ENCODE measurements at places on chromosomes 1 and 21.

DNA sequence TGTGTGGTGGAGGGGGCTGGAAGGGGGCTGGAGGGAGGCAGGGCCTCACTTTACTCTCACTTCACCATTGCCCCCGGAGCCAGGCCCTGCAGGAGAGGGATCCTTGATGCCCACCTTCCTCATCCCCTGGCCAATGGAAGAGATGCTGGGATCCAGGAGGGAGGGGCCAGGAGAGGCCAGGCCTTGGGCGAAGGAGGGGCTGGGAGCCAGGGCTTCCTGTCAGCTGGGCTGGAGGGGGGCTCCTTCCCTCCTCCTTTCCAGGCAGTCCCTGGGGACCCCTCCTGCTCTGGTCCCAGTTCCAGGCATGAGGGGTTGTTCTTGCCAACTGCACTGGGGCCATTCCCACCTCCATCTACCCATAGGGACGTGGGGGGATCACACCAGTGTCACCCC, 5.7 kb downstream of the AHDC1 start:
- peak; percentile 93 for DNase-seq

- DNase-seq = no peak
Measured at GRCh38 chr1:108712606-108713150, at the start of gene FNDC7. FNDC7 (plus strand) TSS chr1:108712908; CDS start chr1:108712934, 26 bp downstream.

- no peak for DNase-seq
Measured at GRCh38 chr21:20108016-20108415, 890.2 kb upstream of the NCAM2 start.

GRCh38 chr1:153100245-153100644, 5.9 kb upstream of the SPRR2E start:
- no peak for DNase-seq

- DNase-seq = no peak
Measured at GRCh38 chr1:41613689-41614574, 129.4 kb upstream of the EDN2 start.

- DNase-seq = peak; percentile 93
Measured at GRCh38 chr1:38818175-38818976, 41.2 kb downstream of the RRAGC start.

GRCh38 chr1:183212870-183213269, 26.8 kb downstream of the LAMC2 start:
- DNase-seq = no peak

GRCh38 chr1:50427086-50427817, 4.0 kb upstream of the DMRTA2 start:
- peak; percentile 77 for DNase-seq

DNA sequence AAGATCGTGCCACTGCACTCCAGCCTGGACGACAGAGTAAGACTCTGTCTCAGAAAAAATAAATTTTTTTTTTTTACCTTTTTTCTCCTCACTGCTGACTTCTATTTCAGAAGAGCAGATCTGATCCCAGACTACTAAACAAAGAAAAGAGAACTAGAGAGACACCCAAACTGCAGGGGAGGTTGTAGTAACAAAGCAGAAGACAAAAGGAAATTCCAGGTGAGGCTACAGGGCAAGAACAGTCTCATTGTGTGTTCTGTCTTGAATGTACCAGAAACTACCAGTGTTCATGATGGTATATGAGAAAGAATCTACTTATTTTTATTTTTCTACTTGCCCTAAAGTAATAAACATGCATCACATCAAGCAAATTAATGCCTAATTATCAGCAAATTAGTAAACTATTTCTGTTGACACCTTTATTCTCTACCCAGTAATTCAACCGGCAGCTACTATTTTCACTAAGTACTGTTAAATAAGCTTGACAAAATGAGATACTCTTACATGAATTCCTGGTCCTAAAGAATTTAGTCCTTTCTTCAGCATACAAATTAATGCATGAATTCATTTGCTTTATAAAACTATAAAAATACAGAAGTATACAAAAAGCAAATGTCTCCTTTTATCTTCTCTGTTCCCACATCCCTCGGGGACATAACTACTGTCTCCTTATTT, 40.6 kb downstream of the ARID4B start:
- DNase-seq = no peak

GRCh38 chr1:245687152-245687635, 532.4 kb downstream of the KIF26B start:
- DNase-seq = no peak

- no peak for DNase-seq
Measured at GRCh38 chr1:161364332-161364731, 3.3 kb downstream of the CFAP126 start.

- no peak for DNase-seq
Measured at GRCh38 chr1:164659621-164660411, 100.8 kb downstream of the PBX1 start.
